ENCODE measurements at places on chromosomes 6 and 20.
A peak's percentile ranks its signal among the peaks of the same experiment; 100 is the strongest.

- DNase-seq = peak; percentile 18
Observed at GRCh38 chr20:2005831-2006426, 12.1 kb upstream of the PDYN start.

DNA sequence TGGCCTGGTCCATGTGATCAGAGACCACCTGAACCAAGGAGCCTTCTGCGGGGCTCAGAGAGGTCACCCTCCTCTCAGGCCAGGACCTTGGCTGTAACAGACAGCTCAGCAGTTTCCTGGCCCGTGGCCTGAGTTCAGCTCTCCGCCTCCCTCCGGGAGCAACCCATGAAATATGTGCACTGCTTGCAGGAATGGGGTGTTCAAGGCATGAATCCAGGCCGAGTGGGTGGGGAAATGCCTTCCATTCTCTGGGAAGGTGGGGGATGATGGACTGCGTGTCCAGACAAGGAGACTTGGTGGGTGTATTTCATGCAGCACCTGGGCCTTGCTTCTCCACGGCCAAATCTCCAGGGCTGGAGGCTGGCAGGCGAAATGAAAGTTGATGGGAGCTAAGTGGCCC lies 46.0 kb downstream of the SIRPA start:
- peak; percentile 13 for DNase-seq

- DNase-seq = no peak
Observed at GRCh38 chr20:24662322-24662721, 192.9 kb downstream of the SYNDIG1 start.

DNA sequence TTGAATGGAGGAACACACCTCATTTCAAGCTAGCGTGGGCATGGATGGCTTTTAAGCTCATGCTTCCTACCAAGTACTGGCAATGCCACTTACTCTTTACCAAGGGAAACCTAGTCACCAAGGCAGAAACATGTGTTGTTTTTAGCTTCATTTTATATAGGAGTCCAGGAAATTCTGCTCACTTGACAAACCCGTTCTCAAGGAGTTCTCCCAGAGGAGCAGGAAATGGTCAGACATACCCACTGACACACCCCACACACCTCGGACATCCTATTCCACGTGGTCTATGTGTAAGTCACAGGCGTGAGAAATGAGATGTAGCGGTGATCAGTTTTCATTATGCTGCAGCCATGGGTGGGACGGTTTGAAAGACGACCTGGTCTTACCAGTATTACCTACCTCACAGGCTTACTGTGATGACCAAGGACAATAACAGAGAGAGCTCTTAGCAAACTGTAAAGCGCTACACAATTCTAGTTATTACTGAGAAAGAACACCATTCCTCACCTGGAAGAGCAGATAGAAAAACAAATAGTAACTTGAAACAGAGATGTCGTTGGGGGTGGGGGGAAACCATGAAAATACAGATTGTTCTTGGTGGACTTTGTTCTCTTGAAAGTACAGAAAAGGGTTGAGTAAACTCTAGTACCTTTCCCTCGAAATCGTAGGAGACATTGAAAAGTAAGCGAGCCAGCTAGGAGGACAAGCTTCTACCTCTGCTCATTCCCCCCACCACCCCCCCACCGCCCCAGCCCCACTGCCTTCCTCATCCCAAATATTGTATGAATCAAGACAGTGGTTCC lies 1.7 kb downstream of the CNKSR3 start:
- no peak for DNase-seq

DNA sequence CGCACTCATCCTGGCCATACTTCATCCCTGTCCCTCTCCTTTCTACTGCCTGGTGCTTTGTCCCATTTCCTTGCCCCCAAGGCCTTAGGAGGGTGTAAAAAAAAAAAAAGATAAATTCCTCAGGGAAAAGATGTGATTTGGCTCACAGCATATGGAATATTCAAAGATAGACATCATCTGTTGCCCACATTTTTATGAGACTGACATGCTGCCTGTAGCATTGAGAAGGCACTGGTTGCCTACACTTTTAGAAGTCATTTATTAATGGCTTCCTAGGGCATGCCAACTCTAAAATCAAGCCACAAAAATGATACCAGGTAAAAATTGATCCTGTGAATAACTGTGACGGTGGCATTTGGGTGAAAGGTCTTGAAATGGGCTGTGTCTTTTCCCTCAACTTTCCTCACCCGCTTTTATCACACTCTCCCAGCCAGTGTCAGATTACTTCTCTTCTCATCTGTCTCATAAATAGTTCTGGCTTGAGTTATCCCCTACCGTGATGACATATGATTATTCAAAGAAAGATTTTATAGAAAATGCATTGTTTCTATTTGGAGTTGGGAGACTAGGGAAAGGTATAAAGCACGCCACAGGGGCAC lies 139.4 kb downstream of the CARMIL1 start:
- no peak for DNase-seq

GRCh38 chr6:114739656-114740055 lies 396.8 kb upstream of the HS3ST5 start:
- DNase-seq = no peak

DNA sequence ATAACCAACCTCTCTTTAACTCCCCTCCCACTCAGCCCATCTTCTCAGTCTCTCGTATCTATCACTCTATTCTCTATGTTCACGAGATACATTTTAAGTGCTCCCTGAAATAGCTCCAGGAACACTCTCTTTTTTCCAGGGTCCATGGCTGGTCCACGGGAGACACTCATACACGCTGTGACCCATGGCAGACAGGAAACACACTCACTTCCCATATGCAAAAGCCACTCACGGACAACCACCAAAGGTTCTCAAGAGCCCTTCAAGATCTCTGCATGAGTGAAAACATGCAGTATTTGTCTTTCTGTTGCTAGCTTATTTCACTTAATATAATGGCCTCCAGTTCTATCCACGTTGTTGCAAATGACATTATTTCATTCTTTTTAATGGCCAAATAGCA lies 71.4 kb upstream of the PCSK2 start:
- no peak for DNase-seq

DNA sequence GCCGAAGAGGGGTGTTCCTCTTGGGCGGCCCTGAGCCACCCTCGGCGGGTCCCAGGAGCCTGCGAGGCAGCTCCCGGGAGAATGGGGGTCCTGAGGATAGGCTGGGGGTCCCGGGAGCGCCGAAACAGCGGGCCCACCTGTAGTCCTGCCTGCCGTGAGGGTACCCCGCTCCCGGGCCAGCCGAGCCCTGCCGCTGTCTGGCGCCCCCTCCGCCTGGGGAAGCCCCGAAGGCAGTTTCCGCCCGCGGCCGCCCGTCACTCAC lies 280 bp downstream of the SPATA2 start:
- DNase-seq = no peak

DNA sequence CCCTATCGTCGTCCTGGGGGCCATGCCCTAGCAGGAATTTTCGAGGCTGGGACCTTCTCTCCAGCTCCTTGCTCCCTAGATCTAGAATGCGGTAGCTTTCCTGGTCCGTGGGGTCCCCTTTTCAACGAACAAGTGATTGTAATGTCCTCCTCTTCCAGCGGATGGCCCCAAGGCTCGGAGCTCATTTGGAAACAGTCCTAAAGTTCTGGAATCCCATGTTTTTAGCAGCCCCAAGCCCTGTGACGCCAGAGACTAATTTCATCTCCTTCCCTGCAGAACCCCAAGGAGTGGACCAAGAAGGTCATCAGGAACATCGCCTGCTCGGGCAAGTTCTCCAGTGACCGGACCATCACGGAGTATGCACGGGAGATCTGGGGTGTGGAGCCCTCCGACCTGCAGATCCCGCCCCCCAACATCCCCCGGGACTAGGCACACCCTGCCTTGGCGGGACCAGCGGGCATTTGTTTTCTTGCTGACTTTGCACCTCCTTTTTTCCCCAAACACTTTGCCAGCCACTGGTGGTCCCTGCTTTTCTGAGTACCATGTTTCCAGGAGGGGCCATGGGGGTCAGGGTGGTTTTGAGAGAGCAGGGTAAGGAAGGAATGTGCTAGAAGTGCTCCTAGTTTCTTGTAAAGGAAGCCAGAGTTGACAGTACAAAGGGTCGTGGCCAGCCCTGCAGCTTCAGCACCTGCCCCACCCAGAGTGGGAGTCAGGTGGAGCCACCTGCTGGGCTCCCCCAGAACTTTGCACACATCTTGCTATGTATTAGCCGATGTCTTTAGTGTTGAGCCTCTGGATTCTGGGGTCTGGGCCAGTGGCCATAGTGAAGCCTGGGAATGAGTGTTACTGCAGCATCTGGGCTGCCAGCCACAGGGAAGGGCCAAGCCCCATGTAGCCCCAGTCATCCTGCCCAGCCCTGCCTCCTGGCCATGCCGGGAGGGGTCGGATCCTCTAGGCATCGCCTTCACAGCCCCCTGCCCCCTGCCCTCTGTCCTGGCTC lies 48.5 kb downstream of the PYGB start:
- DNase-seq = peak; percentile 23

DNA sequence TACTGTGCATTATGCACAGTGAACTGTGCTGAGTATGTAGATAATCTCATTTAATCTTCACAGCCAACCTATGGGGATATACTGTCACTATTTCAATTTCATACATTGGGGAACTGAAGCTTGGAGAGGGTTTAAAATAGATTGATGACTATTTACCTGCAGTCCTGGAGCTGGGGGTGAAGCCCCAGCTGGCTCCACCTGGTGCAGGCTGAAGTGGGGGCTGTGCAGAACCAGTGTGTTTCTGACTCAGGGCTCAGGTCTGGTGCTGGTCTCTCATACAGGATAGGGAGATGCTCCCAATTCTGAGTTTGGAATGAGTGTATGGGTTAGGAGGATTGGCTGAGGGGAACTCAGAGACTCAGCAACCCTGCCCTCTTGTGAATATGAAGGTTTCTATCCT lies 176.1 kb upstream of the CEP162 start:
- no peak for DNase-seq

- no peak for DNase-seq
Observed at GRCh38 chr6:119985952-119986736, 636.6 kb upstream of the MAN1A1 start.

DNA sequence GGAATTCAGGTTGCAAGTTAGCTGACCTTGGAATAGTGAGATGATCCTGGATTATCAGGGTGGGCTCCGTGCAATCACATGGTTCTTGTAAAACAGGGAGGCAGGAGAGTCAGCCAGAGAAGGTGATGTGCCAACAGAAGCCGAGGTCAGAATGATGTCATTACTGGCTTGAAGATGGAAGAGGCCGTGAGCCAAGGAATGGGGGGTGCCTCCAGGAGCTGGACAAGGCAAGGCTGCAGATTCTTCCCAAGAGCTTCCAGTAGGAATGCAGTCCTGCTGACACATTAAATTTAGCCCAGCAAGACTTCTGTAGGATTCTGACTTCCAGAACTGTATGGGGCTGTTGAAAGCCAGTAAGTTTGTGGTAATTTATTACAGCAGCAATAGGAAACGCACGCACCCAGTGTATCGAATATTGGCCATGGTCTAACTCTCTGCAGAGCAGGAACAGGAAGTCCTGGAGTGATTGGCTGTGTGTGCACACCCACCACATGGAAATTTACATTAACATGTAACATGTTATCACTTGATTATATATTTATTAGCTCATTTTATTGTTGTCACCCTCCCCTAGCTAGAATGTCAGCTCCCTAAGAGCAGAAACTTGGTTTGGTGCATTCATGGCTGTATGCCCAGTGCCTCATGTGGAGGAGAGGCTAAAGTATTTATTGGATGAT lies 19.1 kb downstream of the SLC24A3 start:
- DNase-seq = no peak

- no peak for DNase-seq
Observed at GRCh38 chr20:51387125-51387875, 155.2 kb downstream of the NFATC2 start.

DNA sequence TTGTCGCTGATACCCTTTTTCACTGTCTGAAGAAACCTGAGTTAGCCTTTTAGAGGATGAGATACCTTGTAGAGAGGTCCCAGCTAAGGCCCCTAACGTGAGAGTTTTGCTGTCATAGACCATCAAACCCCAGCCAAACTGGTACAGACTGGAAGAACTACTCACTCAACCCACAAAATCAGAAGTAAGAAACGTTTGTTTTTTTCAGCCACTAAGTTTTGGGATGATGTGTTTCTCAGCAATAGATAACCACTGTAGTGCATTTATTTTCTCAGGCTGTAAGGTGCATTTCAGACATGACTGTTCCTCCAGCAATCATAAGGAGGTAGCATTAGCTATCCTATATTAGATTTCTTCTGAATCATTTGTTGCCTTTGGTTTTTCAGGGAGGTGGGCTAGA lies 407.3 kb upstream of the FLRT3 start:
- no peak for DNase-seq

DNA sequence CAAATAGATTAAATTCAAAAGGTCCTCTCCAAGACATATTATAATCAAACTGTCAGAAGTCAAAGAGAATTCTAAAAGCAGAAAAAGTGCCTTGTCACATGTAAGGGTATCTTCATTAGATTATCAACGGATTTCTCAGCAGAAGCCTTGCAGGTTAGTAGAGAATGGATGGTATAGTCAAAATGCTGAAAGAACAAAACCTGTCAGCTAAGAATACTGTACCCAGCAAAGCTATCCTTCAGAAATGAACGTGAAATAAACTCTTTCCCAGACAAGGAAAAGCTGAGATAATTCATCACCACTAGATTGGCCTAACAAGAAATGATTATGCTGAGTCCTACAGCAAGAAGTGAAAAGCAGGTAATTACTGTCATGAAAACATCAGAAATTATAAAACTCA lies 92.9 kb downstream of the STXBP5 start:
- no peak for DNase-seq

DNA sequence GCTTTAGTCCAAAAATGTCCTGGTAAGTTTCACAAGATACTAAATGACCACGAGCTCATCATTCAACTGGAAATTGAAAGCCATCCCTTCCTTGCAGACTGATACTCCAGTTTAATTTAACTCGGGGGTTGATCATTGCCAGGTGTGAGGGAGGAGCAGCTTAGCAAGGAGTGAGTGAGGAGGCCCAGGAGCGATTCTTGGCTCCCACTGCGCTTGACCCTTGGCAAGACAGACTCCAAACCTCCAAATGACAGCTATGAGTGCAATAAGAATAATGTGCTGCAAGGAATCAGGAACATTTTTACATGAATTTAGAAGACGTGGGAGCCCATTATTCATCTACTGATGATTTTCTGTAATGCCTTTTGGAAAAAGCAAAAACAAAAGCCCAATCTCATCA lies 64.9 kb downstream of the LAMA4 start:
- DNase-seq = no peak

DNA sequence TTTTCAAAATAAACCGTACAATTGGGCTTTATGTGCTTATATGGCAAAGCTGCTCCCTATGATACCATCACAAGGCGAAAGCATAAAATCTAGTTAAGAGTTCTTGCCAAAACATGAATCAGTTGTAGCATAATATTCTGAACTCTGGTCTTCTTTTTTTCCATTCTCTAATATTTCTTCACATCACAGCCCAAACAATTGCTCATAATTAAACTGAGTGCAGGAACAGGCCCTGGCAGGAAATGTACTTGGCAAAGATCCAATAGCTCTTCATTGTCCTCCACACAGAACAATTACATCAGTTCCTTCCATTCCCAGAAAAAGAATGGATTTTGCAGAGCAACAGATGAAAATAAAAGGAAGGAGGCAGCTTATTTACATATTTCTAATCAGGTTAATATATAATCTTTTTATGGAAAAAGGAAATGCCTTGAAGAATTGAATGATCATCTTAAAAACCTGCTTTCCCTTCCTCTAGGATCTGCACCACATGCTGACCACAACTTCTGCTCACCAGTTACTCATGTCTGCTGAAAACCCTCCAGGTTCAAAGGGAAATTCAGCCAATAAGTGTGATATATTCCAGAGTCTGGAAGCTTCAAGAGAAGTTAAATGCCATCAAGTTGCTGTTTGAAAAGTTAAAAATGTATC lies 123.3 kb upstream of the COL21A1 start:
- DNase-seq = peak; percentile 88

GRCh38 chr20:52923123-52923937 lies 48.8 kb upstream of the TSHZ2 start:
- DNase-seq = peak; percentile 82

- DNase-seq = no peak
Observed at GRCh38 chr20:62830821-62831220, 14.0 kb downstream of the COL9A3 start.

GRCh38 chr20:417801-418342 lies 9.8 kb downstream of the RBCK1 start:
- DNase-seq = no peak
